ENCODE measurements at places on chromosomes 5 and 9. TPM values are rescaled to one million over a fixed set of nuclear protein-coding genes. Genes with fewer than 3 reads are reported as not detected.

DNA sequence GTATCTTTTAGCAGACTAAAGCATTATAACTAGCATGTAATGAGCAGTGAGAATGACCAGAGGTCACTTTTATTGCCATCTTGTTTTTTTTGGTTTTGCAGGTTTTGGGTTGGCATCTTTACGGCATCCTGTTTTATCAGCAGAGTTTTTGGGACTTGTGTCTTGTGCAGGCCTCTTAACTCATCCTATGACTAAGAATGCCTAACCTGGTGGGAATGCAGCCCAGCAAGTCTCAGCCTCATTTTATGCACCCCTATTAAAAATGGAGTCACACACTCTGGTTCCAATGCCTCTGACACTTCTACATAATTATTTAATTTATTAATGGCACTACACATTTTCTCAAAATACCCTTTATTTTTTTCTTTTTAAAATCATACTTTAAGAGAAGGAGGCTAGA, 726.5 kb upstream of the RIOK2 start:
- H3K27me3 ChIP-seq = no peaks in the 10 kb centered on the region
- H3K4me1 ChIP-seq = no peaks in the 10 kb centered on the region
- DNase-seq = no peak
- H3K36me3 ChIP-seq = no peaks in the 10 kb centered on the region

DNA sequence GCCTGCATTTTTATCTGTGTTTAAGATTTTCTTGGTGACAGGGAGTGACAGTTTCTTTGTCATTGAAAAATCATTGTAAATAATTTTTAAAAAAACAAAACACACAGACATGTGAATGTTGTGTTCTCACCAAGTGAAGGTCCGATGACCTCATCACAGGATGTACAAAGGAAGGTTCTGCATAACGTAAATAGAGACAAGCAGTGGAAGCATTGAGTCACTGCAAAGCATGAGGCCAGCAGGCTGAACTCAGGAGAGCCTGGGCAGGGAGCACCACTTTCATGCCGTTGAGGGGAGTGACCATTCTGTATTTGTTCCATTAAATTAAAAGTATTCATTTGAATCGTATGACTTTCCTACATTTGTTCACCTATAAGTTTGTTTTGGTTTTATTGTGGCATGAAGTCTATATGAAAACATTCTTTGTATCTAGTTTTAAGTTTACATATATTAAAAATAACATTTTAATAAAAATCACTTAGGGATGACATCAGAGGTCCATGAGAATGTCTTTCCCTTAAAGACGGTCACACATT, 70.4 kb upstream of the TLE1 start:
- no peak overlapping the region for H3K27ac ChIP-seq
- peak; percentile 53 for DNase-seq
- H3K27me3 ChIP-seq = no peaks in the 10 kb centered on the region
- H3K4me3 ChIP-seq = no peak overlapping the region
- no peaks in the 10 kb centered on the region for H3K36me3 ChIP-seq

DNA sequence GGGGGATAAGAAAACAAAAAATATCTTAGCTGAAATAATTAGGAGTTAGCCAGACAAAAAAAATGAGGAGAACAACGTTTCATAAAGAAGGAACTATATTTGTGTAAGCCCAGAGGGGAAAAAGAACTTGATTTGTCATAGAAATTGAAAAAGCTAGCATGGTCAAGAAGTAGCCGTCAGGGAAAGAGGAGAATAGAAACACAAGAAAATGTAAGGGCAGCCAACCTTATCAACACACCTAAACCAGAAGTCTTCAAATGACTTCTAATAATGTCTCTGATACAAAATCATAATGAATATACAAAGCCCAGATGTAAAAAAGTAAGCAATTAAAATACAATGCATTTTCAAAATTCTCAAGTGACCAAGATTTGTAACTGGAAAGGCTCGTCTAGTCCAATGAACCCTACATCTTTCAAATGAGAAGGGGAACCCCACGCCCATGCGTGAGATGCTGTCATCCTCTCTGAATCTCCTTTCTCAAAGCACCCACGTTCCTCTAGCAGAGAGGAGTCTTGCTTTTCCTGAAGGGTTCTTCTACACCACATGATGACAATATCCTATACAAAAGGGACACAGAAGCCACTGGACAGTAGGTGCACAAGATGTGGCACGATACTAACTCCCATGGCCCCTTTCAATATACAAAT, 103.7 kb downstream of the ARL15 start:
- H3K4me1 ChIP-seq = no peaks in the 10 kb centered on the region
- H3K4me3 ChIP-seq = no peak overlapping the region
- H3K27ac ChIP-seq = no peak overlapping the region
- no peak for DNase-seq

- no peak overlapping the region for H3K4me3 ChIP-seq
- H3K27me3 ChIP-seq = no peaks in the 10 kb centered on the region
- peaks cover 10% of the 10 kb centered on the region for H3K4me1 ChIP-seq
- DNase-seq = no peak
Observed at GRCh38 chr9:36082931-36083330, 46.2 kb downstream of the RECK start.

GRCh38 chr5:56206126-56206910, 26.8 kb downstream of the ANKRD55 start:
- no peak for DNase-seq
- H3K36me3 ChIP-seq = no peaks in the 10 kb centered on the region
- no peak overlapping the region for H3K4me3 ChIP-seq
- H3K27me3 ChIP-seq = no peaks in the 10 kb centered on the region

- H3K27me3 ChIP-seq = no peaks in the 10 kb centered on the region
- H3K4me1 ChIP-seq = peaks cover 54% of the 10 kb centered on the region
- H3K36me3 ChIP-seq = peaks cover 7% of the 10 kb centered on the region
- H3K27ac ChIP-seq = peak within 1 kb of the TSS; percentile 99
Observed at GRCh38 chr9:72364679-72365524, at the start of gene ZFAND5. Gene ZFAND5 (minus strand): TSS chr9:72365208. CDS start chr9:72360778, 4,430 bp downstream.

DNA sequence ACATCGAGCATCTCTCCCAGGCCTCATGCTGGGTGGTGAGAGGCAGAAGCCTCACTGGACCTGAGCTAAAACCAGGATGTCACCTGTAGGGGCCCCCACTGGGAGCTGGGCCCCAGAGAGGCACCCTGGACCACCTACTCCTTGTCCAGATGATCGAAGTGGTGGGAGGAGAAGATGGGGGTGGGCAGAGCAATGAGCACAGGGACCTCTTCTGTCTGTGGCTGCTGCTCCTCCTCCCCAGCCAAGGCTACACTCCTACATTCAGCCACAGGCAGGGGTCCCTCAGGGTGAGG, 227.5 kb downstream of the CACNA1B start:
- H3K27ac ChIP-seq = no peak overlapping the region
- DNase-seq = no peak
- H3K4me3 ChIP-seq = no peak overlapping the region
- no peaks in the 10 kb centered on the region for H3K36me3 ChIP-seq
- H3K4me1 ChIP-seq = no peaks in the 10 kb centered on the region

DNA sequence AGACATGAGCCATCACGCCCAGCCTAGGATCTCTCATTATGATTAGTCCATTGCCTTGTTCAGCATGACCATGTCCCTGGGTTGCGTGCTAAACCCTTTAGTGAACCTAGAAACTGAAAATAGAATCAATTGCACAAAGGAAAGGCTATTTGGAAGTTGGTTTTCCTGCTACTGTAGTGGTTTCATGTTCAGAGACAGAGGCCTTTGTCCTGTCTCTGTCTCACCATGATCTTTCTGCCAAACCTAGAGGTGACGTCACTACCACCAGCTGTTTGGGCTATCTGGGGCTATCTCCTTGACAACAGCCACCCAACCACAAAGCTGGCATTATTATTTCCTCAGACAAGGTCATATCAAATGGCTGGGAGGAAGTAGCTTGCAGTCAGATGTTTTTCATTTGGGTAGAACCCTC, 4.0 kb upstream of the CDK5RAP2 start:
- no peaks in the 10 kb centered on the region for H3K36me3 ChIP-seq
- H3K27ac ChIP-seq = no peak overlapping the region
- no peak overlapping the region for H3K4me3 ChIP-seq
- H3K27me3 ChIP-seq = no peaks in the 10 kb centered on the region
- peaks cover 38% of the 10 kb centered on the region for H3K4me1 ChIP-seq
- peak; percentile 85 for DNase-seq

DNA sequence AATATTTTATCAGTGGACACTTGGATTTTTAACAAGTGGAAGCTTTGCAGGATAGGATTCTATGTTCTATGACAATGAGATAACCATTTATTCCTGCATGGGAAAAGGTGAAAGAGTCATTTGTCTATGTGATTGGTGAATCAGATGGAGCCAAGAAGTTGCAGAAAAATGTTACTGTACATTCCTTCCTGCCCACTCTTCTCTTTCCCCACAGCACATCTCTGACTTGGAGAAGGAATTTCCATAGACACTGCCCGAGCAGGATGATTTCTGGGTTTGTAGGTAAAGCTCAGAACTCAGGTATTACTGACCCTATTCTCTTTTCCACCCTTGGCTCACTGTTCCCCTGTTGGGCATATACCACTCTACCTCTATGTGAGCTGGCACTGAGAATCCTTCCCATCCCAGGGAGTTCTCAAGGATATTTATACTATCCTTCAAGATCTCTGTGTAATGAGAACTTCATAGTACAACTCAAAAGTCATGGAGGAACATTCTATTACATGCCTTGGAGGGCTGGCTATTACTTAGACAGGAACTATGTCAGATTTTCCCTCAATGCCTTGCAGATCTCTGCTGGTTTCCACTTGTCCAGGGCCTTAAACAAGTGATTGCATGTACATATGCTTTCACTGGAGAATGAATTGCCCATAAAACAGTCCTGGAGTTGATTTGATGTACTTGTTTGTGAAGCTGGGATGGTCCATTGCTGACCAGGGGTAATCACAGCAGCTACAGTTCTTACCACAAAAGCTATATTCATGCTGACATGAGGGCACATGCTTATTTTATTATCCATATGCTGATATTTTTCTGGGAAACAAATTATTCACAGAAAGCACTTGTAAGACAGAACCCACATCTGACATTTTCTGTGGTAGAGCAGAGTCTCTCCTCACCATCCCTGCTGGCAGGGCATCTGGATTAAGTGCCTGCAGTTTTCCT, 24.1 kb downstream of the SLC1A3 start:
- no peak overlapping the region for H3K4me3 ChIP-seq
- H3K27ac ChIP-seq = no peak overlapping the region
- H3K36me3 ChIP-seq = no peaks in the 10 kb centered on the region
- DNase-seq = no peak
- no peaks in the 10 kb centered on the region for H3K4me1 ChIP-seq

- no peak overlapping the region for H3K4me3 ChIP-seq
- no peaks in the 10 kb centered on the region for H3K36me3 ChIP-seq
- peaks cover 42% of the 10 kb centered on the region for H3K4me1 ChIP-seq
- no peaks in the 10 kb centered on the region for H3K27me3 ChIP-seq
- DNase-seq = no peak
Observed at GRCh38 chr9:127183814-127184582, 61.6 kb upstream of the ANGPTL2 start.

DNA sequence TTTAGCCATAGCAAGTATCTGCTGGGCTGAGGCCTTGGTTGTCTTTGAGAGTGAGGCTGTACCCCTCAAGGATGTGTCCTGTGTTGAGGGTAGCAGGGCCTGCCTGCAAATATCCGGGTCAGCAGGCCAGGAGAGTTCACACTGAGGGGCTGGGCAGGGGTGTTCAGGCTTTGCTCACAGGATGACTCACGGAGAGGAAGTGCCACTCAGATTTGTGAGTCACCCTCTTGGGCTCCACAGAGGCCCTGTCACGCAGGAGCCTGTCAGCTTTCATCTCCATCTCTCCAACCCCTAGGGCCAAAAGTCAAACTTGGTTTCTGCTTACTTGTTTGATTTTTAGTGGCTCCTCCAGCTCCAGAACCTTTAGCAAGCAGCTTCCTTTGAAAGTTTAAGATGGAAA, 211.5 kb downstream of the SEC61B start:
- peaks cover 16% of the 10 kb centered on the region for H3K4me1 ChIP-seq
- H3K27me3 ChIP-seq = peaks cover 14% of the 10 kb centered on the region
- no peak overlapping the region for H3K27ac ChIP-seq
- no peak overlapping the region for H3K4me3 ChIP-seq
- DNase-seq = peak; percentile 53

GRCh38 chr9:98455256-98456155, 200.1 kb upstream of the TBC1D2 start:
- H3K4me3 ChIP-seq = no peak overlapping the region
- no peaks in the 10 kb centered on the region for H3K36me3 ChIP-seq
- no peak overlapping the region for H3K27ac ChIP-seq
- no peaks in the 10 kb centered on the region for H3K27me3 ChIP-seq
- DNase-seq = no peak
- H3K4me1 ChIP-seq = no peaks in the 10 kb centered on the region

- H3K27ac ChIP-seq = no peak overlapping the region
- peaks cover 12% of the 10 kb centered on the region for H3K4me1 ChIP-seq
- no peaks in the 10 kb centered on the region for H3K27me3 ChIP-seq
- no peaks in the 10 kb centered on the region for H3K36me3 ChIP-seq
- no peak for DNase-seq
Observed at GRCh38 chr9:19281801-19282200, 51.3 kb downstream of the DENND4C start.

DNA sequence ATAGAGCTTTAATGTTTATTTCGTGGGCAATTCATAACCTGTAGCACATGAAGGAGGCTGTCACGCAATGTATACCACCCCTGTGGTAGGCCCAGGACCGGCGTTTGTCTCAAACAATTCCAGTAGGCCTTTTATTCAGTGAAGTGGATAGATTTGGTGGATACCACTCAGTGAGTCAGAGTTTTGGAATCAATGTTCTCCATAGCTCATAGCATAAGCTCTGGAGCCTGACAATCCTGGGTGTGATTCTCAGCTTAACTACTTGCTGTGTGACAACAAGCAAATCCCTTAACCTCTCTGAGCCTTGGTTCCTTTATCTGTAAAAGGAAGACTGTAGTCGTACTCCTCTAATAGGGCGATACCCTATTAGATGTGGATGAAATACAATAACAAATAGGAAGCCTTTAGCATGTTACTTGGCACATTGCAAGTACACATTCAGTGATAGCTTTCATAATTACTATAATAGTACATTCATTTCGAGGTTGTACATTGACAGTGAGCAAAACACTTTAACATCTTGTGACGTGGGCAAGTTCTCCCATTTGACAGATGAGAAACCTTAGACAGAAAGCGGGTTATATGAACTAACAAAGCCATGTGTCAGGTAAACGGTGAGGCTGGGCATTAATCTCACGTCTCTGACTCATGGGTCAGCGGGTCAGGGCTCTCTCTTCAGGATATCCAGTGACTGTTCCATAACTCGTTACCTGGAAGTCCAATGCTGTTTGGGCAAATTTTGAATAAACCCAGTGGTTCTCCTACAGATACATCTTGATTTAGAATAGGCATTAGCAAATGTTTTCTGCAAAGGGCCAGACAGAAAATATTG, 130.8 kb downstream of the C9orf152 start:
- DNase-seq = no peak
- H3K36me3 ChIP-seq = no peaks in the 10 kb centered on the region
- H3K27ac ChIP-seq = no peak overlapping the region
- H3K27me3 ChIP-seq = no peaks in the 10 kb centered on the region
- no peak overlapping the region for H3K4me3 ChIP-seq

- H3K4me3 ChIP-seq = no peak overlapping the region
- no peaks in the 10 kb centered on the region for H3K4me1 ChIP-seq
- H3K36me3 ChIP-seq = no peaks in the 10 kb centered on the region
- H3K27ac ChIP-seq = no peak overlapping the region
- no peaks in the 10 kb centered on the region for H3K27me3 ChIP-seq
Observed at GRCh38 chr5:126284977-126285696, 138.1 kb upstream of the GRAMD2B start.

- H3K4me3 ChIP-seq = no peak overlapping the region
- no peak overlapping the region for H3K27ac ChIP-seq
- H3K27me3 ChIP-seq = no peaks in the 10 kb centered on the region
- H3K4me1 ChIP-seq = peaks cover 18% of the 10 kb centered on the region
Observed at GRCh38 chr9:127218818-127219217, 45.8 kb upstream of the GARNL3 start.

Gene LRRC14B
- total RNA-seq = not detected

Gene FREM1
- 33.6 TPM for total RNA-seq

Gene SLC4A9
- total RNA-seq = not detected

Gene GPX8
- total RNA-seq = 0.33 TPM

Gene CAAP1
- 34.8 TPM for total RNA-seq

Gene NCS1
- 6.9 TPM for total RNA-seq

Data from HepG2 (cell line).